Ovary (tissue), 10 donors: ENCODE measurements at places on chromosomes 1 and 21. TPM values are rescaled to one million over a fixed set of nuclear protein-coding genes. Genes with fewer than 3 reads are reported as not detected.
A peak's percentile ranks its signal among the peaks of the same experiment; 100 is the strongest.

The WLS gene
- total RNA-seq: 168 TPM

GRCh38 chr21:37565530-37566223 lies 199.1 kb downstream of the DYRK1A start:
- no peaks in the 10 kb centered on the region for H3K27me3 ChIP-seq
- no peak overlapping the region for H3K4me3 ChIP-seq
- H3K4me1 ChIP-seq: peaks cover 4% of the 10 kb centered on the region

DNA sequence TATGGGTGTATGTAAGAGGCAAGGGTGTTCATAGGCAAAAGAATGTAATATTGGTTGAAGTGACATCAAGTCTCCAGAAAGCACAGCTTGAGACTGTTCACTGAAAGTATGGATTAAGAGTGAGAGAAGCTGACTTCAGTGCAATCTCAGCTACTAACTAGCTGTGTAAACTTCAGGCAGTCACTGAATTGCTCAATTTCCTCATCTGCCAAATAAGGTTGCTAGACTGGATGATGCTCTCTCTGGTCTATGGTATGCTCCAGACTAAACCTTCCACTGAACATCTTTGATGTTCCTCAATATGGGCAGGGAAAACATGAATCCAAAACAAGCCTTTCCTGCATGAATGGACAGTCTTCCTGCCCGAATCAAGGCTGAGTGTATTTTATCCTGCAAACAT lies 111.8 kb upstream of the USH2A start:
- H3K4me1 ChIP-seq: no peaks in the 10 kb centered on the region
- no peaks in the 10 kb centered on the region for H3K27me3 ChIP-seq
- H3K4me3 ChIP-seq: no peak overlapping the region
- no peaks in the 10 kb centered on the region for H3K36me3 ChIP-seq
- DNase-seq: no peak

DNA sequence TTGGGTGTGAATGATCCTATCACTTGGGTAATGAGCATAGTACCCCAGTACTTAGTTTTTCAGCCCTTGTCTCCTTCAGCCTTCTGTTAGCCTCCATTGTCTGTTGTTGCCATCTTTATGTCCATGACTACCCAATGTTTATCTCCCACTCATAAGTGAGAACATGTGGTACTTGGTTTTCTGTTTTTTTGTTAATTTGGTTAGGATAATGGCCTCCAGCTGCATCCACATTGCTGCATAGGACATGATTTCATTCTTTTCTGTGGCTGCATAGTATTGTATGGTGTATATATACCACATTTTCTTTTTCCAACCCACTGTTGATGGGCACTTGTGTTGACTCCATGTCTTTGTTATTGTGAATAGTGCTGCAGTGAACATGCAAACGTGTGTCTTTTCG lies 39.6 kb upstream of the GPR52 start:
- no peaks in the 10 kb centered on the region for H3K4me1 ChIP-seq
- no peak for DNase-seq
- H3K27me3 ChIP-seq: no peaks in the 10 kb centered on the region
- H3K36me3 ChIP-seq: no peaks in the 10 kb centered on the region
- no peak overlapping the region for H3K4me3 ChIP-seq

- no peak overlapping the region for H3K4me3 ChIP-seq
- no peaks in the 10 kb centered on the region for H3K4me1 ChIP-seq
- H3K27me3 ChIP-seq: no peaks in the 10 kb centered on the region
- no peaks in the 10 kb centered on the region for H3K36me3 ChIP-seq
Measured at GRCh38 chr1:17185485-17185860, 19.5 kb upstream of the PADI1 start.

DNA sequence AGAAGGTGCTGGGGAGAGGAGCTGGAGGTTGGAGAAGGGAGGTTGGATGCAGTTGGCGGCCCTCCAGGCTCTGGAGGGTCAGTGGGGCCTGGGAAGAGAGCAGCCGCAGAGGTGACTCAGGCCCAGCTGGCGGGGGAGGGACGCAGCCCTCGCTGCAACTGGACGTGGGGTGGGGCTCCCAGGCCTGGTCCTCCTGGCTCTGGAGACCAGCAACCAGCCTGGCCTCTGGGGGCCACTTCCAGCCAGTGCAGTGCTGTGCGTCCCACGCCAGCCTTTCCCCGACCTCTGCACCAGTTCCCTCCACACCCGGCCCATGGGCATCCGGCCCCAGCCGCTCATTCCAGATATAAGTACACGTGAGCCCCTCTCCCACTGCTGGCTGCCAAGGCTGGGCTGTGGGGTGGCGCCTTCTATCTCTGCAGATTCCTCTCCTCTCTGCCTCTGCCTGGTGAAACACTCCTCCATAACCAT lies 38.0 kb upstream of the COL18A1 start:
- DNase-seq: peak; percentile 91
- no peak overlapping the region for H3K4me3 ChIP-seq
- H3K4me1 ChIP-seq: peaks cover 32% of the 10 kb centered on the region
- H3K27me3 ChIP-seq: no peaks in the 10 kb centered on the region

The FAM43B gene
- total RNA-seq: not detected

The TNFRSF8 gene
- total RNA-seq: 0.30 TPM

DNA sequence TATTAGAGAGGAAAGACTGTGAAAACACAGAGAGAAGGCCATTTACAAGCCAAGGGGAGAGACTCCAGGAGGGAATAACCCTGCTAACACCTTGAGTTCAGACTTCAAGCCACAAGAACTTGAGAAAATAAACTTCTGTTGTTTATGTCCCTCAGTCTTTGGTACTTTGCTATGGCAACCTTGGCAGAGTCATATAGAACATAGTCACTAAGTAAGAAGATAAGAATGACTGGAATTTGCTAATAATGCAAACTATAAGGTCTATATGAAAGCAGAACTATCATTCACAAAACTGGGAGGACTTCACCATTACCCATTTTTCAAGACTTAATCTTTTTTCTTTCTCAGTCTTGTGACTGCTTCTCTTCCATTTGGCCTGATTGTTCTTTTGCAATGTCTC lies 767.3 kb upstream of the ADAMTS5 start:
- H3K27me3 ChIP-seq: no peaks in the 10 kb centered on the region
- no peak for DNase-seq
- no peaks in the 10 kb centered on the region for H3K36me3 ChIP-seq
- H3K27ac ChIP-seq: no peak overlapping the region
- no peak overlapping the region for H3K4me3 ChIP-seq
- H3K4me1 ChIP-seq: no peaks in the 10 kb centered on the region

DNA sequence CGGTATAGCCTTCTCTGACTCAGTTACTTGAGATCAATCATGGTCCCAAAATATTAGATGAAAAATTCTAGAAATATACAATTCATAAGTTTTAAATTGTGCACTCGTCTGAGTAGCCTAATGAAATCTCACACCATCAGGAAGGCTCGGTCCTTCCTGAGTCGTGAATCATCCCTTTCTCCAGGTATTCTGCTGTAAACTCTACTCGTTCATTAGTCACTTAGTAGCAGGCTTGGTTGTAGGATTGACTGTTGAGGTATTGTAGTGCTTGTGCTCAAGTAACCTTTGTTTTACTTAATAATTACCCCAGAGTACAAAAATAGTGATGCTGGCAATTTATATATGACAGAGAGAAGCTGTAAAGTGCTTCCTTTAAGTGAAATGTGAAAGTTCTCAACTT lies 238.7 kb downstream of the OLFM3 start:
- DNase-seq: no peak
- H3K27me3 ChIP-seq: no peaks in the 10 kb centered on the region
- no peak overlapping the region for H3K27ac ChIP-seq
- H3K4me3 ChIP-seq: no peak overlapping the region
- H3K36me3 ChIP-seq: no peaks in the 10 kb centered on the region

The EYA3 gene
- total RNA-seq: 7.2 TPM

The TUFT1 gene
- total RNA-seq: 8.0 TPM

DNA sequence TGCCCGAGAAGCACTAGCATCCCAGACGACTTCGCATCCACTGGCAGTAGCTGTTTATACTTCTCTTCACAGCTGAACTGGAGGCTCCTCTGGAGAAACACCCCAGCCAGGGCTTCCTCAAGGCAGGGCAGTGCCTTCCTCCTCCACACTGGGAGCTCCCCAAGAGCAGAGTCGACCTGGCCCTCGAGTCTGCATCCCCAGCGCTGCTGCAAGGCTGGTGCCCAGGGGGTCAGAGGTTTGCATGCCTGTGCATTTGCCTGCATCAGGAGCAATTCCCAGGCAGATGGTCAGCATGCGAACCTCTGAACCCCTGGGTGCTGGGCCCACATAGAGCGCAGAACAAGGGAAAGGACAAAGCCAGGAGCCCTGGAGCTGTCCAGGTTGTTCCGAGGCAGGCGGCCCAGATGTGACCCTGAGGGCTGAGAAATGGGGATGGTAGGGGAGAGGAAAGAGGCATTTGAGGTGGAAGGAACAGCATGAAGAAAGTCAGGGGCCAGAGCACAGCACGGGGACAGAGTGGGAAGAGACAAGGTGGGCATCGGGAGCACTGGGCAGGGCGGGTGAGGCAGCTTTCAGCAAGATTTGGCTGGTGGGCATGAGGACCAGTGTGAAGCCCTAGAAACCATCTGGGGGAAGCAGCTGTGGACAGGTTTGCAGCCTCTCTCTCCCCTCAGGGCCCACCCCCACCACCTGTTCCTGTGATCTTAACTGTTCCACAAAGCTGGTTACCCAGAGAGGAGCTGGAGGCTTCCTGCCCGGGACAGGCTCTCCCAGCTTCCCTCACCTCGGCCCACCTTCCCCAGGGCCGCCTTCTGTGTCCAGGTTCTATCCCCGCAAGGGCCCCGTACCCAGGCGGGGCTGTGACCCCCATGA lies 6.4 kb upstream of the S100A8 start:
- no peak overlapping the region for H3K27ac ChIP-seq
- H3K36me3 ChIP-seq: no peaks in the 10 kb centered on the region
- no peaks in the 10 kb centered on the region for H3K4me1 ChIP-seq
- H3K27me3 ChIP-seq: no peaks in the 10 kb centered on the region
- H3K4me3 ChIP-seq: no peak overlapping the region
- DNase-seq: no peak

The PLA2G2A gene
- 143 TPM for total RNA-seq

- DNase-seq: no peak
- no peak overlapping the region for H3K27ac ChIP-seq
- H3K4me3 ChIP-seq: no peak overlapping the region
- H3K4me1 ChIP-seq: no peaks in the 10 kb centered on the region
Measured at GRCh38 chr1:226029093-226029496, 30.0 kb upstream of the SDE2 start.

- H3K27ac ChIP-seq: no peak overlapping the region
- H3K36me3 ChIP-seq: no peaks in the 10 kb centered on the region
- H3K4me1 ChIP-seq: peaks cover 3% of the 10 kb centered on the region
- peak; percentile 75 for DNase-seq
Measured at GRCh38 chr1:1943834-1944570, 24.9 kb upstream of the TMEM52 start.

DNA sequence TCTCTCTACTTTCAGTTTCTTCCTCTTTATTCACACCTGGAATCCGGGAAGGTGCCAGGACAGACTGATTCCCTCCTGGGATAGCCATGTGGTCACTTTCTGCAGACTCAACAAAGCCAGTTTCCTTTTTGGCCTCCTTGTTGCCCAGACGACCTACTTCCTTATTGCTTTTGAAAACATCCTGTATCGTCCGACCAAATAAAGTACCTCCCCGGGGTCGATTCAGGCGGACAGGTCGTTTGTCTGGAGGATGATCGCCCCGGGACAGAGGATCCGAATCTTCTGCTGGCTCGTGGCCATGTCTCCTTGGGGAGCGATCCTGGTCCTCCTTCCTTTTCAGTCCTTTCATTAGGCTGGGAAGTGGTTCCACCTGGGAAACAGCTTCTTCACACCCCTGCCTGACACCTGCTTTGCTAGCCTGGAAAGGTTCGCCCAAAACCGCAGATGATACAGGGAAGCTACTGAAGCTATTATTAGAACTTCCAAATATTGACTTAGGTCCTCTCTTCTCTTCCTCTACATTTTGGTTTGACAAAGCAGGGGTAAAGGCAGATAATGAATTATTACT lies 1.2 kb downstream of the MCM3AP start:
- peaks cover 17% of the 10 kb centered on the region for H3K4me1 ChIP-seq
- H3K27me3 ChIP-seq: no peaks in the 10 kb centered on the region
- no peaks in the 10 kb centered on the region for H3K36me3 ChIP-seq
- H3K27ac ChIP-seq: no peak overlapping the region
- DNase-seq: no peak

- no peaks in the 10 kb centered on the region for H3K36me3 ChIP-seq
- no peaks in the 10 kb centered on the region for H3K4me1 ChIP-seq
- H3K27me3 ChIP-seq: no peaks in the 10 kb centered on the region
- no peak overlapping the region for H3K27ac ChIP-seq
Measured at GRCh38 chr1:191582169-191582568, 576.1 kb upstream of the RGS18 start.

The FAM72D gene
- not detected for total RNA-seq

The LCE1A gene
- total RNA-seq: not detected

GRCh38 chr1:200130552-200130951 lies 103.0 kb downstream of the NR5A2 start:
- no peaks in the 10 kb centered on the region for H3K4me1 ChIP-seq
- no peak overlapping the region for H3K4me3 ChIP-seq
- H3K36me3 ChIP-seq: no peaks in the 10 kb centered on the region

The C1QA gene
- total RNA-seq: 52.7 TPM

DNA sequence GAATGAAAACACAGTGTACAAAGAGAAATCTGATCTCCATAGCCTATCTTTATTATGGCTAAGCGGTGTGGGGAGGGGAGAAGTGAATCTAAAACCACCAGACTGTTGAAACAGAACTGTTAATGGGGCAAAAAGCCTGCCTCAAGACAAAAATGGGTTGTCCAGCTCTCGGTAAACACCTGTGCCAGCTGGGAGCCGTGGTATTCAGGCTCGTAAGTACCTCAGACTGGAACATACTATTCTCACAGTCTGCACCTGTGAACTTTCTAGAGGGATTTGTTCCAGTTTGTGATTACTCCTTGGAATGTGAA lies 42.7 kb upstream of the ATP1A1 start:
- H3K4me1 ChIP-seq: no peaks in the 10 kb centered on the region
- no peak overlapping the region for H3K4me3 ChIP-seq
- DNase-seq: no peak
- H3K27me3 ChIP-seq: no peaks in the 10 kb centered on the region
- H3K36me3 ChIP-seq: no peaks in the 10 kb centered on the region

- peaks cover 10% of the 10 kb centered on the region for H3K4me1 ChIP-seq
- H3K4me3 ChIP-seq: no peak overlapping the region
- no peaks in the 10 kb centered on the region for H3K36me3 ChIP-seq
- H3K27me3 ChIP-seq: no peaks in the 10 kb centered on the region
- no peak overlapping the region for H3K27ac ChIP-seq
Measured at GRCh38 chr1:3405974-3406867, 48.2 kb upstream of the ARHGEF16 start.

DNA sequence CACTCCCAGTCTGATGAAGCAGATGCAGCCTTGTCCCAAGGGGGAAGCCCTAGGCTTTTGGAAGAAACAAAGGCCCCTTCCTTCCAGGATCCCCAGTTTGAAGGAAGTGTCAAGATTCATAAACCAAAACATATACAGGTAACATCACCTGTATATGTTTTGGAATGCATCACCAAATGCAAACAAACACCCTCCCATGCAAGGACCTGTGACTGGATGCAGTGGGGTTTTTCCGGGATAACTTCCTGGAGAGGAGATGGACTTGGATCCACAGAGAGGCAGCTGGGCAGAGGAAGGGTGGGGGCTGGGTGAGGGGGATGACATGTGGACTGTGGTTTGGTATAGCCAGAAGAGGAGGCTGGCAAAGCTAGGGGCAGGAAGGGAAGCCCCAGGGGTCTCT lies 1.5 kb upstream of the PLA2G2F start:
- no peaks in the 10 kb centered on the region for H3K27me3 ChIP-seq
- no peak overlapping the region for H3K4me3 ChIP-seq
- no peaks in the 10 kb centered on the region for H3K36me3 ChIP-seq
- H3K4me1 ChIP-seq: no peaks in the 10 kb centered on the region
- no peak for DNase-seq
- H3K27ac ChIP-seq: no peak overlapping the region

The GUCA2A gene
- not detected for total RNA-seq

The XCL1 gene
- not detected for total RNA-seq

The AJAP1 gene
- 12.8 TPM for total RNA-seq
